Activated naive CD4-positive, alpha-beta T cell treated with anti-CD3 and anti-CD28 coated beads, Interleukin-2, amount 50 U/mL, for 16 hours (primary cell): ENCODE measurements at places on chromosomes 12 and 14.

GRCh38 chr12:54352891-54353874 lies 11.1 kb downstream of the GPR84 start:
- no peak for DNase-seq

GRCh38 chr12:95882873-95883272 lies 24.1 kb downstream of the SNRPF start:
- no peak for DNase-seq

DNA sequence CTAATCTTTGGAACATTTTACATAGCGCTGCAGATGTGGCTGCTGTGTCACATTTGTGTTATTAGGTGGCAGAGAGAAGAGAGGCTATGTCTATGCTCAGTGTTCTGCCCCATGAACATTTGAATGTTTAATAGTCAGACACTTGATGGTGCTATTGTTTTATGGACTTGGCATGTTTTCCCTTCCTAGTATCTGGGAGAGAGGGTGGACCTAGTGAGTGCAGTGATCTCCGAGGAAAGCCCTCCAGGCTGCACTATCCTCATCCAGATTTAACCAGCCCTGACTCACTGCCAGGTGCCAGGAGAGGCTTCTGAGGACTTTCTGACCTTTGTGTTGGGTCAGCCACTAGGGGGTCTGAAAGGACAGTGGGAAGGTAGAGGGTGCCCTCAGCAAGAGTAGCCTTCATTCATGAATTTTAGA lies 24.3 kb downstream of the ZFC3H1 start:
- DNase-seq: no peak

DNA sequence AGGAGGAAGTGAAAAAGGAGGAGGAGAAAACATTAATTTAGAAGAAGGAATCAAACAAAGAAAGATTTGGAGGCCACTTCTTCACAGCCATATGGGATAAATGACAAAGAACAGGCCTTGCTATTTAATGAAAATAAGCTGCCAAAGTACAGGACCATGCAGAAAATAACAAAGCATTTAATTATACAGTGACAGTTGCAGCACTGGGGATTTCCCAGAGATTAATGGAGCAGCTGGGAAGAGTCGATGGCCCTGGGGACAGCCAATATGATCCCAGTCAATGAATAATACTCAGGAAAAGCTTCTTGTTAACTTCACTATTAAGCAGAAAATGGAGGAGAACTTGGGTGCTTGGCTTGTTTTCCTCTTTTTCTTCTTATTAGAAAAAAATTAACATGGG lies 34.6 kb downstream of the RERG start:
- DNase-seq: no peak

- no peak for DNase-seq
Measured at GRCh38 chr14:20934148-20934762, 21.0 kb upstream of the RNASE2 start.

DNA sequence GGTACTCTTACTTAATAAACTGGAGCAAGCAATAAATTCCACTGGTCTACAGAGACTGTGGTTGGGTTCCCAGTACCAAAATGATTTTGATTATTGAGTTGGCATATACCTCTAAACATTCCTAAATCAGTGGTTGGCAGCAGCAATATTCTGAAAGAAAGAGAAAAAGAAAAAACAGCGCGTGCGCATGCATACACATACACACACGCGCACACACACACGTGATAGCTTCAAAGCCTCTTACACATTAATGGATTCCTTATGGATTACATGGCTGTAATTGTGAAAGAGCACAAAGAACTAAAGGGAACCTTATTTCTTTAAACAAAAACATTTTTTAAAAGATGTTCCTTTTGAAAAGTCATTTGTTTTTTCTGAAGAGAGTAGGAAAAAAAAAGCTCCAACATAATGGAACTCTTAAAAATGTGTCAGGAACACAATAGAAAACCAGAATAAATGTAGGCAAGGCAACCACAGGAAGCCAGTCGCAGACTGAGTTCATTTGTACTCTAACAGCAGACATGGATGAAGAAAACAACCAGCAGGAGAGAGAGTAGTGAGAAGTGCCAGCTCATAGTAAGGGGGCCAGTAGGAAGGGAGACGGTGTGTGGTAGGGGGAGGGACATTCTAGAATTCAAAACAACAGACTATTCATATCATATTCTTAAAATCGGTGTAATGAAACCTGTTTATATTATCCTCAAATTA lies 80.0 kb downstream of the DRAM1 start:
- DNase-seq: no peak

- DNase-seq: no peak
Measured at GRCh38 chr12:94047781-94048567, 100.4 kb upstream of the PLXNC1 start.

DNA sequence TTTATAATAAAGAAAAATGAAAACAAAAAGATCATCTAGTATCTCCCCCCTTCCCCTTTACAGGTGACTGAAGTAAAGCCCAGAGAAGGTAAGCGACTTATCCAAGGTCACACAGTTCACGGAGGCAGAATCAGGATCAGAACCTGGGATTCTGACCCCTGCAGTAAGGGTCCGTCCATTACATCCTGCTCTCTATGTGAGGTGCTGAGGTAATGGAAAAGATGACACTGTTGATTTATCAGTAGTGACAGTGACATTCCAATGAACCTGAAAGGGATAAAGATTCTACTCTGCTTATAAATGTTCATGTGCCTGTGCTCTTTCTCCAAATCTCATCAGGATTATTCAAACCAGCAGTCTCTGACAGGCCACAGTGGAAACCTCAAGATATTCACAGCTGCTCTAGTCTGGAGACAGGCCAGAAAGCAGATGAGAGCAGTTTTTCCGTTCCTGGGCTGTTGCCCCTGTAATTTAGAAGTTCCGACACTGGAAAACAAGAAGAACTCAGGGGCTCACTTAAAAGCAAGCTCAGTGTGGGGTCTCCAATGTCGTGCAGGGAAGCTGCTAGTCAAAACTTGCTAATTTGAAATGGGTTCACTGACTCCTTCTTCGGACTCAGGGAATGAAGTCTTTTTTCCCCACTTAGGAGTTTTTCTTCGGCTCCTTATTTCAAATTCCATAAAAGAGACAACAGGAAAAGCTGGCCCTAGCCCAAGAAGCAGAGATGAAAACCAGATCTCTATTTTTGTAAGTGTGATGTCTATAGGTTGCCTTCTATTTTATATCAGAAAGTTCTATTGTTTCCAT lies 131.8 kb upstream of the EEA1 start:
- no peak for DNase-seq

DNA sequence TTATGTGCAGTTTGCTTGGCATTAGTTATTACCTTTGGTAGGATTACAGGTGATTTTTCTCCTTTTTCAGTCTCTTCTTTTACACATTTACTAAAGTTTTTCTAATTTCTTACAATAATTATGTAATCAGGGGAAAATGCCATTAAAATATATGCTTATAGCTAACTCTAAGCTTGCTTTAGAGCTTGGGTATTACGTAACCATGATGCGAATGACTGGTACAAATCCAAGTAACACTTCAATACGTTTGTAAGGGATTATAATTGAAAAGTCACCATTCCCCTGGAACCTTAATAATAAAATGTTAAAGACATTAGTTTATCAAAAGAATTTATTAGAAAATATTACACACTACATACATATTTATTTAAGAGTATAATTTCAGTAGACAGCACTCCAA lies 71.6 kb downstream of the SCAF11 start:
- DNase-seq: no peak

DNA sequence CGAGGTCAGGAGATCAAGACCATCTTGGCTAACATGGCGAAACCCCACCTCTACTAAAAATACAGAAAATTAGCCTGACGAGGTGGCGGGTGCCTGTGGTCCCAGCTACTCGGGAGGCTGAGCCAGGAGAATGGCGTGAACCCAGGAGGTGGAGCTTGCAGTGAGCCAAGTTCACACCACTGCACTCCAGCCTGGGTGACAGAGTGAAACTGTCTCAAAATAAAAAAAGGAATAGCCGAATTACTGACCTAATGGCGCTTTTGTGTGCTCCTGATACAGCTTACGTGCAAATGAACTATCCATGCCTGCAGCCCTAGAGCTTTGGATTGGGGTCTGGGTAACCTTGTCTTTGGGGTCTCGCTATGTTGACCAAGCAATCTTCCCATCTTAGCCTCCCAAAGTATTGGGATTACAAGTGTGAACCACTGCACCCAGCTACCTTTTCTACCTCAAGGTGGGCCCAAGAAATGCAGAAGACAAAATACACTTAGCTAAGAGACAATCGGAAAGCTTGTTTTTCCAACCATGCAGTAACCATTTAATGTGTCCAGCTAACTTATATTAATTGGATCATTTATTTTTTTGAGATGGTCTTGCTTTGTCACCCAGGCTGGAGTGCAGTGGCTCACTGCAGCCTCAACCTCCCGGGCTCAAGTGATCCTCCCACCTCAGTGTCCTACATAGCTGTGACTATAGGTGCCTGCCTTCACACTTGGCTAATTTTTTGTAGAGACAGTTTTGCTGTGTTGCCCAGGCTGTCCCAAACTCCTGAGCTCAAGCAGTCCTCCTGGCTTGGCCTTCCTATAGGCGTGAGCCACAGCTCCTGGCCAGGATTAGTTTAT lies 5.5 kb downstream of the PABPN1 start:
- no peak for DNase-seq

DNA sequence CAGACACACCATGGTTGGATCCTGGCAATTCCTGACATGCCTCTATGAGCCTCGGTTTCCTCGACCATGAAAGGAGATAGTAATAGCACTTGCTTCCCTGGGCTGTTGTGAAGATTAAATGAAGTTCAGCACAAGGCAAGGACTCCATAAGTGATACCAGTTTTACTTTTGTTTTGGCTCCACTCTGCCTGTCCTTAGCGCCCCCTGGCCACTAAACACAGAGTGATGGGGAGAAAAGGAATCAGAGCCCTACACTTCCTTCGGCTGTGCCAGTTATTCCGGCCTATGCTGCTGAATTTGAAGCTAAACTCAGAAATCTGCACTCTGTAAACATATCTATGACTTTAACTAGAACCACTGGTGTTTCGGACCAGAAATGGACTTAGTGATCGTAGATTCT lies 173.8 kb downstream of the C12orf75 start:
- no peak for DNase-seq

- no peak for DNase-seq
Measured at GRCh38 chr14:86799244-86799647, 1193.7 kb downstream of the GALC start.

GRCh38 chr14:89807151-89807550 lies 147.4 kb downstream of the EFCAB11 start:
- no peak for DNase-seq
